ENCODE measurements at places on chromosomes 1 and 21.

- no peak for DNase-seq
- H3K4me3 ChIP-seq, result no peak overlapping the region
- peaks cover 41% of the 10 kb centered on the region for H3K4me1 ChIP-seq
Observed at GRCh38 chr1:220219136-220219442, 53.2 kb downstream of the RAB3GAP2 start.

GRCh38 chr1:169959686-169960085, 66.0 kb upstream of the SCYL3 start:
- no peaks in the 10 kb centered on the region for H3K27me3 ChIP-seq
- H3K36me3 ChIP-seq, result peaks cover 1% of the 10 kb centered on the region
- H3K27ac ChIP-seq, result no peak overlapping the region
- H3K4me1 ChIP-seq, result no peaks in the 10 kb centered on the region

DNA sequence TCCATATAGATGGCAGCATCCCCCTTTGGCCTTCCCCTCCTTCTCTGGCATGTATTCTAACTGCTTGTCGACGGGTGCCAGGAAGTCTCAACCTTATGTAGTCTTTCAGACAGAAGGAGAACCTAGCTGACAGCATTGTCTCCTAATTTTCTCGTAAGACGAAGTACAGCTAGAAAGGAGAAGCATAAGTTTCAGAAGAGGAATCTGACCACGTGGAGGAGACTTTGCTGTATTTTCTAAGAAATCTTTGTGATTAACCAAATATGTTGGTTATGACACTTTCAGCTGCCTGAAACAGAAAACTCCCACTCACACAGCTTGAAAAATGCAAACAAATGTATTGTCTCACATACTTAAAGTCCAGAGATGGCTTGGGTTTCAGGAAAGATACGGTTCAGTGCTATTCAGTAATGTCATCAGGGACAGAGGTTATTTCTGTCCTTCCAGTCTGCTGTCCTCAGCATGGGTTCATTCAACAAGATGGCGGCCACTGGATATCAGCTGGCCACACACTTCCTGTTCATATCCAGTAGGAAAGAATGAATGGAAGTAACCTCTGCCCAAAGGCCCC, 109.5 kb upstream of the ZNF648 start:
- DNase-seq, result no peak
- H3K4me1 ChIP-seq, result no peaks in the 10 kb centered on the region
- no peak overlapping the region for H3K27ac ChIP-seq
- no peaks in the 10 kb centered on the region for H3K27me3 ChIP-seq
- H3K36me3 ChIP-seq, result no peaks in the 10 kb centered on the region

- no peak overlapping the region for H3K4me3 ChIP-seq
- H3K27me3 ChIP-seq, result no peaks in the 10 kb centered on the region
- no peaks in the 10 kb centered on the region for H3K36me3 ChIP-seq
Observed at GRCh38 chr1:89545264-89546038, 20.8 kb downstream of the LRRC8B start.

- H3K27ac ChIP-seq, result peak overlapping the region; percentile 81
- H3K4me3 ChIP-seq, result peak overlapping the region; percentile 55
- no peaks in the 10 kb centered on the region for H3K27me3 ChIP-seq
- no peaks in the 10 kb centered on the region for H3K36me3 ChIP-seq
- peak; percentile 86 for DNase-seq
- H3K4me1 ChIP-seq, result peaks cover 30% of the 10 kb centered on the region
Observed at GRCh38 chr1:111516005-111516535, 12.6 kb upstream of the ADORA3 start.

GRCh38 chr1:116001739-116002487, 25.6 kb downstream of the SLC22A15 start:
- H3K4me3 ChIP-seq, result no peak overlapping the region
- no peaks in the 10 kb centered on the region for H3K27me3 ChIP-seq
- DNase-seq, result no peak

DNA sequence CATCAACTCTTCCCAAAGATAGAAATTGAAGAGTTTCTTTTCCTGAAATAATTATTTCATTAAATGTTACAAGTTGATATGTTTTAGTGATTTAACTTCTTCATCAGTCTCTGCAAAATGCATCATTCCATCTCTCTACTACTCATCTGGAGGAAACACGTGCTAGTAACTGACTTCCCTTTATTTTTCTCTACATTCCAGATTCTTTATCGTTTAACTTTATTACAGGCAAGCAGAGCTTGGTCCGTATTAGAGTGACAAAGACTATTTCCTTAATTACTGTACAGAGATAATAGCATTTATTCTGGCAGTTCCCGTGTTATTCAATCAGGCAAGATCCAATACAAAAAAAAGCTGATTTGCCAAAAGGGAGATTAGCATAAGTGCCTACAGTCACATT, 88.6 kb downstream of the TM2D1 start:
- DNase-seq, result no peak
- no peaks in the 10 kb centered on the region for H3K27me3 ChIP-seq
- no peaks in the 10 kb centered on the region for H3K4me1 ChIP-seq
- no peak overlapping the region for H3K4me3 ChIP-seq
- no peak overlapping the region for H3K27ac ChIP-seq
- no peaks in the 10 kb centered on the region for H3K36me3 ChIP-seq

- no peaks in the 10 kb centered on the region for H3K27me3 ChIP-seq
- H3K4me1 ChIP-seq, result no peaks in the 10 kb centered on the region
- DNase-seq, result no peak
- no peak overlapping the region for H3K27ac ChIP-seq
Observed at GRCh38 chr1:3207217-3207848, 138.3 kb downstream of the PRDM16 start.

GRCh38 chr1:1124508-1124785, 8.6 kb upstream of the C1orf159 start:
- H3K27me3 ChIP-seq, result no peaks in the 10 kb centered on the region
- DNase-seq, result no peak
- no peak overlapping the region for H3K4me3 ChIP-seq
- no peaks in the 10 kb centered on the region for H3K36me3 ChIP-seq
- no peak overlapping the region for H3K27ac ChIP-seq

DNA sequence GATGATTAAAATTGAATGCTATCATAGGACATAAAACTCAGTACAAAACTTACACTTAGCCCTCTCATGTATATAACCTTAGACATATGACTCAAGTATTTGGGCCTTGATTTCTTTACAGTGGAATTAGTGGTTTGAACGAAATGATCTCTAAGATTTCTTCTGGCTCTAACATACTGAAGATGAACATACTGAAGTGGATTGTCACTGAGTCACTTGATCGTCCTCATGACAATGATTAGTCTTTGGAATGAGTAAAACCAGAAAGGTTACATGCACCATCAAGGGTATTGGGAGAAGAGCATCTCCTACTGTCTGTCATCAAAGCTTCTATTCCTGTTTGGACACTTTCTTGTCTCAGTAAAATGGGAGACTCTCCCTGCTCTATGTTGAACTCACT, 17.4 kb downstream of the FMN2 start:
- H3K4me3 ChIP-seq, result no peak overlapping the region
- H3K4me1 ChIP-seq, result no peaks in the 10 kb centered on the region
- H3K27me3 ChIP-seq, result no peaks in the 10 kb centered on the region
- no peak overlapping the region for H3K27ac ChIP-seq

DNA sequence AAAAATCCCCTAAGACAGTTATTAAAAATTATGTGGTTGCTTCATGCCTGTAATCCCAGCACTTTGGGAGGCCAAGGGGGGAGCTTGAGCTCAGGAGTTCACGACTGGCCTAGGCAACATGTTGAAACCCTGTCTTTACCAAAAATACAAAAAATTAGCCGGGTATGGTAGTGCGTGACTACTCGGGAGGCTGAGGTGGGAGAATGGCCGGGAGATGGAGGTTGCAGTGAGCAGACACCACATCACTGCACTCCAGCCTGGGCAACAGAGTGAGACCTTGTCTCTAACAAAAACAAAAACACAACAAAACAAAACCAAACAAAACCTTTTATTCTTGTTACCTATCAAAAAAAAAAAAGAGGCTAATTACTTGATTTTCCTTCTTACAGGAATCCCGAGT, 2.1 kb downstream of the ELK4 start:
- H3K27ac ChIP-seq, result peak overlapping the region; percentile 85
- peaks cover 49% of the 10 kb centered on the region for H3K4me1 ChIP-seq
- no peaks in the 10 kb centered on the region for H3K27me3 ChIP-seq
- DNase-seq, result no peak
- H3K36me3 ChIP-seq, result peaks cover 1% of the 10 kb centered on the region

DNA sequence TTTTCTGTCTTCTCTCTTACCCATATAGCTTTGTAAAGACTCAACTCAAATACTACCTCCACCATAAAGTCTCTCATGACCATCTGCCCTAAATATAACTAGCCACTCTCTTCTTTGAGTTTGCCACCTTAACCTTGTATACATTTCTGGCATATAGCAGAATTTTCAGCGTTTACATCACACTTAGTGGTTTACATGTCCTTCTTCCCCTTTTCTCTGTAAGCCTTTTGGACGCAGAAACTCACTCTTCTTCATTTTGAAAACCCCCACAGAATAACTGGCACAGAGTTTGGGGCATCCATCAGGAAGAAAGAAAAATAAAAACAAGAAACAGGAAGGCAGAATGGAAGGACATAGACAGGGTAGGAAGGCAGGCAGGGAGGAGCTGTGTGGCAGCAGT, 131.8 kb upstream of the DUSP10 start:
- H3K27ac ChIP-seq, result no peak overlapping the region
- H3K36me3 ChIP-seq, result no peaks in the 10 kb centered on the region
- no peak for DNase-seq
- no peaks in the 10 kb centered on the region for H3K4me1 ChIP-seq

DNA sequence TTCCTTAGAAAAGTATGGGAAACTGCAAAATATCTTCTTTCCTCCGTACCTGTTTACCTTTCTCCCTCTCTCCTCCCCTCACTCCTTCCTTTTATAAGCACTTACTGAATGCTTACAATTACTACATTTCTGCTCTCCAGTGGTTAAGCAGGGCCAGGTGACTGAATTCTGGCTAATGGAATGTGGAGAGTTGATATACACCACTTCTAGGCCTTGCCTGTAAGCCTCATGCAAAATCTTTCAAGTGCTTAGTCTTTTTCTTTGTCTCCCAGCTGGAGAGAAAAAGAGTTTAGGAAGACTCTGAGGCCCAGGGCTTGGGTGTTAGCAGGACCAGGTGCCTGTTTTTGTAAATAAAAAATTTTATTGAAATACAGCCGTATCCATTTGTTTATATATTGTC, 77.7 kb upstream of the CACNA1E start:
- no peak overlapping the region for H3K27ac ChIP-seq
- no peaks in the 10 kb centered on the region for H3K4me1 ChIP-seq
- H3K27me3 ChIP-seq, result peaks cover 4% of the 10 kb centered on the region
- no peak for DNase-seq
- H3K36me3 ChIP-seq, result no peaks in the 10 kb centered on the region

DNA sequence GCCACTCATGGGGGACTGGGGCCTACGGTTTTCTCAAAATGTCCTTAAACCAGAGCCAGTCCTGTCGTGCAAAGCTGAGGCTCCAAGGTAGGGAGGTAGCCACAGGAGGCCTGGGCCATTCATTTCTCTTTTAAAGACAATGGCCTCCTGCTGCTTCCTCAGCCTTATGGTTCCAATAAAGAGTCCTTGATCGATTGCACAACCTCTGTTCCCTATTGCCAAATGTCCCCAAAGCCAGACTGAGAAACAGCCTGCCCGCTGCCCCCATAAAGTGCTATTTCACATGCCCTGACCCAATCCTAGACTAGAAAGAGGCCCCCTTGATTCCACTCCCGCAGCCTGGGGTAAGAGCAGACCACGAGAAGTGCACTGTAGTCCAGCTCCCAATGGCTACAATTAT, 166.7 kb downstream of the CLIC6 start:
- no peak for DNase-seq
- no peaks in the 10 kb centered on the region for H3K27me3 ChIP-seq
- no peaks in the 10 kb centered on the region for H3K4me1 ChIP-seq
- H3K36me3 ChIP-seq, result peaks cover 56% of the 10 kb centered on the region

DNA sequence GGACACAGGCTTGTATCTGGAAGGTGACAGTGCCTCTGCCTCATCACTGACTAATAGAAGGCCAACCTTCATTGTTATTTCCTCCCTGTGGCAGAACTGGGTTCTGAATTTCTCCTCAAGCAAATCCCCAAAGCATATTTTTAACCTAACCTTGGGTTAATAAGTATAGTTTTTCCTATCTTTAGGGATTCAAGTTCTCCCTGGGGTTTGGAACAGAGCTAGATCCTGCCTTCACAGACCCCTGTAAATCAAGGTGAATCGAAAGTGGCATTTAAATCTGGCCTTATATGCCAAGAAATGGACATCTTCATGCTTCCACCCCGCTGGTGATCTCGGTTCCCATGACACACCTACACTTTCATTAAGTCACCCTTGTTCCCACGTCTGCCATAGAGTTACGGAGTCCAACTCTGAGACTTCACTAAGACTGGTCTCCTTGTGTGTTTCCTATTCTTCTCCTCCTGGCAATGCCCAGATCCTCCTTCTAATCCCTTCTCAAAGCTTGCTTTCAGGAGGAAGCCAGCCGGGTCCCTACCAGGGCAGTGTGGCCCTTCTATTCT, 4.3 kb upstream of the CHI3L2 start:
- H3K27ac ChIP-seq, result peak overlapping the region; percentile 46
- H3K27me3 ChIP-seq, result no peaks in the 10 kb centered on the region
- H3K36me3 ChIP-seq, result no peaks in the 10 kb centered on the region
- H3K4me1 ChIP-seq, result peaks cover 87% of the 10 kb centered on the region
- DNase-seq, result peak; percentile 16
- no peak overlapping the region for H3K4me3 ChIP-seq

DNA sequence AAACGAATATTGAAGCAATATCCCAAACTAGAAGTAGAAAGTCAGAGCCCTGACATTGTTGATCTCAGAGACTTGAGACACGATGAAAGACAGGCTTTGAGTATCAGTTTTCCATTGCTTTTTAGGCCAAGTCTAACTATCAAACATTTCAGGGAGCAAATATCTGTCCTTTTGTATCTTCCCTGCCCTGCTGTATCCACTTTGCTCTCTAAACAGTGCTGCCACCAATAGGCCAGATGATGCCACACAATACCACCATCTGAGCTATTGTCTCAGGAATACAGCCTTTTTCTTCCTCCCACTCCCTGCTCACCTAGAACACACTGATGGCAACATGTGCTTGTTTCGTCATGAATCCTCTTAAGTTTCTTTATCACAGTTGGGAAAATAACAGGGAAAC, 62.6 kb upstream of the SPAG17 start:
- H3K27ac ChIP-seq, result no peak overlapping the region
- H3K27me3 ChIP-seq, result no peaks in the 10 kb centered on the region
- H3K36me3 ChIP-seq, result no peaks in the 10 kb centered on the region
- no peaks in the 10 kb centered on the region for H3K4me1 ChIP-seq
- DNase-seq, result no peak
- no peak overlapping the region for H3K4me3 ChIP-seq

Data from B cell (primary cell).